ENCODE measurements at places on chromosomes 11 and 22.

GRCh38 chr11:69403556-69404215 is 77.8 kb upstream of the LINC01488 start:
- no peak for DNase-seq

DNA sequence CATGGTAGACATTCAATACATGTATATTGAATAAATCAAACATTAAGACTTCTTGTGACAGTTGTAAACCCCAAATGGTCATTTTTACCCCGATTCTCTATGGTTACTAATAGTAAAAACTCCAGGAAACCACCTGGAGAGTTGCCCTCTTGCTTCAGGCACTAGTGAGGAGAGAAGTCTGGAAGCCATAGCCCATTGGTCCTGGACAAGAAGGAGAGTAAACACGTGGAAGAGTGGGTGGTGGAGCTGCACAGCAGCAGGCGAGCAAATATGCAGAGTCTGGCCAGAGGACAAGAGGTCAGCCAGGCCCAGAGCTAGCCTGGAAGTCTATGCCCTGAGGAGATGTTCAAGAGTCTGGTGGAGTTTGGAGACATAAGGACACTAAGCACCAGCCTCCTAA is 17.7 kb downstream of the DCHS1 start:
- DNase-seq, result no peak

DNA sequence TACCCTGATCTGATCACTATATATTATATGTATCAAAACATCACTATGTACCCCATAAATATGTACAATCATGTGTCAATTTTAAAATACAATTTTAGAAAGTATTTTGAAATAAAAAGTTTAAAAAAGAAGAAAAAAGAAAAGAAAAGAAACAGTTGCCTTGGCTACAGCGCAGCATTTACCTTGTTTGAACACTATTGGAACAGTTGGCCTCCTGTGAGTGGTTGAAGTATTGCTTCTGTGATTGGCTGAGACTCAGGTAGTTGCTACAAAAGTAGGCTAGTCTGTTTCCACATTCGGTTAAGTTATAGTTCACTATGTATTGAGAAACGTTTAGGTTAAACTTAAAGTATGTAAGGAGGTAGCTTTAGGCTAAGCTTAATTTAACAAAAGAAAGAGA is 7.9 kb upstream of the DTX4 start:
- DNase-seq, result no peak

DNA sequence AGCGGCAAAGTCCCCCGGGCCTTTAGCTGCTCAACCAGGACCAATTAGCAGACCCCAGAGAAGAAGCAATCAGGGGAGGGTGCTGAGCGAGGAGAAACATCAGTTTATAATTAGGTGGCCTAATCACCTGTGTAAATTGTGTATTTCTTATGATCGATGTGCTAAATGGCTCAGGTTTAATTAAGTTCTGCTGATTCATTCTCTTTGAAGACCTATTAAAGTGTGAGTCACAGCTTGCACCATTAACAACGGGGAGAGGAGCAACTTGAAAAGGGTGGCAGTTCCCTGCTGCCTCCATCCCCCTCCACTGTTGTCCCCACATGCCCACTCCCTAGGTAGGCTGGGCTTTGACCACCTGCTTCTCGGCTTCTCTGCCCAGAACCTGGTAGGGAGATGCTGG is 10.7 kb downstream of the ISX start:
- DNase-seq, result no peak

GRCh38 chr11:61343792-61344745 is 11.0 kb downstream of the TKFC start:
- no peak for DNase-seq

- no peak for DNase-seq
Observed at GRCh38 chr11:47105974-47106373, 70.7 kb downstream of the ARFGAP2 start.

DNA sequence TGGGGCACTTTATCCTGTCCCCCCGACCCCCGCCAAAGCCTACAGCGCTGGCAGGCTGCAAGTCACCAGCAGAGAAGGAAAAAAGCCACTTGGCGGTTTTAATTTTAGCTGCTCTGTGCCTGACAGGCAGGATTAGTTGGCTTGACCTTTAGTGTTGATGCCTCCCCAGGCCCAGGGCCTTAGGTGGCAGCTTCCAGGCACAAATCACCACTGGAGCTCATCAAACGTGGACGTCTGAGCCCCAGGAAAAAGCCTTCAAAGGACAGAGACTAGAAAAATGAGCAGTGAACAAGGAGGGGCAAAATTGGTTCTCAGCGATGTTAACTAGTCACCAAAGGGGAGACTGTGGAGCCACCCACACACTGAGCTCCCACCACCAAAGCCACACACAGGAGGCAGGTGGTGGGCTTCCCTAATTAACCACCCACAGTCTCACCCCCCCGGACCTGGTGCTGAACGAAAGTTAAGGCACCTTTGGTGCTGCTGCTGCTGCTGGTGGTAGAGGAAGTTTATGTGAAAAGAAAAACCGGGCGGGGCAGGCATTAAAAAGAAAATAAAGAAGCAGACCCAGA is 4.4 kb upstream of the PYGM start:
- no peak for DNase-seq

DNA sequence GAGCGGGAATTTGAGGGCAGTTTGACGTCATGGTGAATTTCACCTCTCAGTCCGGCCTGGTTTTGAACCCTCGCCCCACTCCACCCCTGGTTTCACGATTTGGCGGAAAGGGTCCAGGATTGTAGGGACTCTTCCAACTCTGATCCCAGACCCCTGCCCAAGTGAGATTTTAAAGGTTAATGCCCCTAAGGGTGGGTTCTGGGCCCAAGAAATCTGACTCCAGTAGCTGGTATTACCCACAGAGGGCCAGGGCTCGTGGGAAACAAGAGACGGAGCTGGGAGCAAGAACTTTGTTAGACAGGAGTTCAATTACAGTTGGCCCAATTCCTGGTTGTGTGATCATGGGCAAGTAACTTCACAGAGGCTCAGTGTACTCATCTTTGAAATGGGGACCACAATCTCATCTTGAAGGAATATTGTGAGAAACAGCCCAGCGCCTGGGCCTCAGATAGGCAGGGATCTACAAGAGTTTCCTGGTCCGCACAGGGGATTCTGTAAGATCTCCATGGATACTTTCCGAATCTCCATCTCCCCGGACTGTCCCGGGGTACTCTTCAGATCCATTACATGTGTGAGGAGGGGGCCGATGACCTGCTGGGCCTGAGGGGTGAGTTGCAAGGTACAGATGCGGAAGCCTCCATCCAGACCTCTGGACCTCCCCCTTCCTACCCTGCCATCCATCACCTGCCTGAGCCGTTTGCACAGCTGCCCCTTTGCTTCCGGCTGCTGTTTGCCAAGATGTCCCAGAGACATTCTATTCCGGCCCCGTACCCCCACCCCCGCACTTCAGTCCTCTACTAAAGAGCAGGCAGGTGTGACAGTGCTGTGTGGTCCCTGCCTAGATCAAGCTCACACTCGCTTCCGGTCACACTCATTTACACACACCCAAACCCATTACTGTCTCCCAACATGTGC is 687 bp upstream of the CALCA start:
- DNase-seq, result no peak

DNA sequence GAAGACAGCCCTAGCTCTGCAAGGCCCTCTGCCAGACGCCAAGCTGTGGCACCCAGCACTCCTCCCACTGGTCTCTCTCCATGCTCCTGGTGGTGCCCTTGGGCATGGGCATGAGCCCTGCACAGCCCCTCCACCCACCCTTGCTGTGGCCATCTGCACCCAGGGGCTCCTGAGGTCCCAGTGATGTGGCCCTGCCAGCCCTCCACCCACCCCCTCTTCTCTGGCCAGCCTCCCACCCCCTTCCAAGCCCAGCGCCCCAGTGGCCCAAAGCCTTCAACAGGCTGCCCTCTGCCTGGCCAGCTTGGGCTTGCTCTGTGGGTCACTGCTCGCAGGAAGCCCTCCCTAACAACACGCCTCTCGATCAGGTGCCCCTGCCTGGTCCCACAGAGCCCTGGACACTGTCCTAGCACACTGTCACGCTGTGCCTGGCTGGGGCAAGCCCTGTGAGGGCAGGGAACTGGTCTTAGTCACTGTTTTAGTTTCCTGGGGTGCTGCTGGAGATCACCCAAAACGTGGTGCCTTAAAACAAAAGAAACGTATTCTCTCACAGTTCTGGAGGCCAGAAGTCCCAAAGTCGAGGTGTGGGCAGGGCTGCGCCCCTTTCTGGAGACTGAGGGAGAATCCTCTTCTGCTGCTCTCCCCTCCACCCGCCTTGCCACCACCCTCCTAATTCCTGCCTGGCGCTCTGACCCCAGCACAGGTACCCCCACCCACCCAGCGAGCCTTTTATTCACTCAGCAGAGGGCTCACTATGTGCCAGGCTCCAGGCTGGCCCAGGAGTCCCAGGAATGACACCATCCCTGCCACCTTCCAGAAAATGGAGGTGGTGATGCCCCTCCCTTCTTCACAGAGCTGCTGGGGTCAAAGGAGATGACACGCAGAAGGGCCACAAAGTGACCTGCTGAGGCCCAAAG is 14.7 kb downstream of the SULT4A1 start:
- no peak for DNase-seq

DNA sequence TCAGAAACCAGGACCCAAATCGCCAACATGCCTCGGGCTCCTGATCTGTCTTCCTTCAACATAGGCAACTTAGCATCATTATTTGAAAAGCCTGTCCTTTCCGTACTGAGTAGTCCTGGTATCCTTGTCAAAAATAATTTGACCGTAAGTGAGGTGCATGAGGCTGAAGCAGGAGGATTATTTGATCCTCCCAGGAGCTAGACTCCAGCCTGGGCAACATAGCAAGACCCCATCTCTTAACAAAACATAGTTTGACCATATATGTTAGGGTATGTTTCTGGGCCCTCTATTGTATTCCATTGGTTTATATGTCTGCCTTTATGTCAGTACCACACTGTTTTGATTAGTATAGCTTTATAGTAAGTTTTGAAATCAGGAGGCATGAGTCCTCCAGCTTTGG is 112.5 kb downstream of the MICAL3 start:
- no peak for DNase-seq

DNA sequence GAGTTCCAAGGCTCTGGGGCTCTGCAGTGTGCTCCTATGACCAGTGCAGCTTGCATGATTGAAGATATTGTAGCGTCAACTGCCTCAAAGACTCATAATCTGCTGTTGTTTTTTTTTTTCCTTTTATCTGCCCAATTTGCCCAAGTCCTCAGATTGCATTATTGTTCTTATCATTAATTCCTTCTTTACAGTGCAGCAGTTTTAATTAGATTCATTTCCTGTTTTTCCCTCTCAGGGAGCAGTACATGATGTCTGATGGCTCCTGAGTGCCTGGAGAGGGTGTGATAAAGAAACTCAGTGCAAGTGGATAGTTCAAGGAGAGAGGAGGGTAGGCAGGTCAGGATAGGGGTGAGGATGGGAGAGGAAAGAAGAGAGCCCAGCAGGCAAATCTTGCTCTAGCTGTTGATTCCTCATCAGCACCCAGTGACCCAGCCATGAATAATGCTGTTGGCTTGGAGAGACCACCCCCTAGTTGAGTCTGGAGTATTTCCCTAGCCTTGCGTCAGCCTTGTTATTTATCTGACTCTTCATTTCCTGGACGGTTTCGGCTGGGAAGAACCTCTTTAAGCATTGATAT is 219.6 kb upstream of the SESN3 start:
- DNase-seq, result no peak

- no peak for DNase-seq
Observed at GRCh38 chr11:35354644-35355043, 64.7 kb downstream of the SLC1A2 start.

- DNase-seq, result peak; percentile 79
Observed at GRCh38 chr11:74683279-74683871, 47.9 kb downstream of the CHRDL2 start.

All from substantia nigra (tissue), 51 donors.